ENCODE measurements at places on chromosomes 4 and X. TPM values are rescaled to one million over a fixed set of nuclear protein-coding genes. Genes with fewer than 3 reads are reported as not detected.

DNA sequence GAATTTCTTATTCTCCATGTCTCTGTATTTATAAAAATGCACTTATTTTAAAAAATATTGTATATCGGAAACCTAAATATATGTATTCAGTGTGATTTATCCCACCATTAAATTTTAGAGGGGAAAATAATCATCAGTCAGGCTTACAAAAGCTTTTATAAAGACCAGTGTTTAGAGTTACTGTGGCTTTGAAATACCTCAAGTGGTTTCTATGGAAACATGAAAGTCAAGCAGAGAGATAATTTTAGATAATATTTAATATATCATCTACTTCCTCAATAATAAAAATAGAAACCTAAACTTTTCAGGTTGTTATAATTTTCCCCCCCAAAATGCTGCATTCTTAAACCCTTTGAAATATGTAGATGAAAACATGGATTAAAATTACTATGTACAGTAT, 332.9 kb upstream of the PITX2 start:
- DNase-seq: no peak

The MAPK10 gene
- 30.7 TPM for total RNA-seq

GRCh38 chrX:103586659-103587058, 1.3 kb downstream of the TCEAL4 start:
- no peak for DNase-seq

DNA sequence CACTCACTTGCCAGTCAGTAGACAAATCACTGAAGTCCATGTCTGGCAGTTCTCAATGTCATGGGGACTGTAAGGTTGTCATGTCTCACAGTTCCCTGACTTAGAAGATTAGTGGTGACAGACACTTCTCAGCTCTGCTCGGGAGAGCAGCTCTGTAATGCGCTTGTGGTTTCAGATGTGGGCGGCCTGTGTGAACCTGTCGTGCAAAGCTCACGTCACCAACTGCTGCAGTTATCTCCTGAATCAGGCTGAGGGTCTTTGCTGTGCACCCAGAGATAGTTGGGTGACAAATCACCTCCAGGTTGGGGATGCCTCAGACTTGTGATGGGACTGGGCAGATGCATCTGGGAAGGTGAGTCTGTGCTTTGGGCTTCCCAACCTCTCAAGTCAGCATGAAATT, at the start of gene IL9R:
TSS of gene IL9R (plus strand) at position 261 of the 400 bp plus-strand sequence. CDS start at position 325, 64 bp downstream.
- no peak for DNase-seq

The SCD5 gene
- total RNA-seq: 17.7 TPM

DNA sequence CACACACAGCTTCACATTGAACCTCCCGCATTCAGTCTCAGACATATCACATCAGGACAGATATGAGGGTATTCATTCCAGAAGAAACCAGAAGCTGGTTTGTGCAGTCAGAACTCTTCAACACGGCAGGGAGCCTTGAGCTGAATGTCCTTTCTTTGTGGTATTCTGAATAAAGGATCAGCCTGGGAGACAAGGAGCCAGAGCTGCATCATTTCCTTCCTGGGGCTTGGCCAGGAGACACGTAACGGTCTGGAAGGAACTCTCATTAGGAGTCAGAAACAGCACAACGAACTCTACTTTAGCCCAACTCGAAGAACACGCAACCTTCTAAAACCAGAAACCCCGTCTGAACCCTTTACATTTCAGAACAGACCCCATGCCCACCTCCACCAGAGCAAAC, 46.4 kb downstream of the KDR start:
- DNase-seq: no peak

The SUPT20HL1 gene
- not detected for total RNA-seq

DNA sequence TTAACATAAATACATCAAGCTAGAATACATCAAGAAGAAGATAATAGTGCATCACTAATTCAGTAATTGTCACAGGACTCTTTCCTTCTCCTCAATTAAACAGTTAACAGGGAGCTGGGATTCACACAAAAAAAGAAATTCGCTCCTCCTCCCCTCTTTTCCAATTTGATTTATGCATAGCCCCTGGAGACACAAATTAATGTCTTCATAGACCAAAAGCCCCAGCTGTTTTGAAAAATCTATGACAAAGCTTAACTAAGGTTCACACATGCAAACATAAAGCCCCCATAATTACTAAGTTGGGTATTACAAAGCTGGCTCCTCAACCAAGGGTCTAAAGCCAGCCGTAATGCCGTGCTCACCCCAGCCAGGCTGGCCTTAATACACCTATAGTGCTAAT, 61.2 kb downstream of the ENOX2 start:
- DNase-seq: no peak

Measured in lower lobe of right lung (tissue), 2 donors.